ENCODE measurements at places on chromosomes 5 and 9.

DNA sequence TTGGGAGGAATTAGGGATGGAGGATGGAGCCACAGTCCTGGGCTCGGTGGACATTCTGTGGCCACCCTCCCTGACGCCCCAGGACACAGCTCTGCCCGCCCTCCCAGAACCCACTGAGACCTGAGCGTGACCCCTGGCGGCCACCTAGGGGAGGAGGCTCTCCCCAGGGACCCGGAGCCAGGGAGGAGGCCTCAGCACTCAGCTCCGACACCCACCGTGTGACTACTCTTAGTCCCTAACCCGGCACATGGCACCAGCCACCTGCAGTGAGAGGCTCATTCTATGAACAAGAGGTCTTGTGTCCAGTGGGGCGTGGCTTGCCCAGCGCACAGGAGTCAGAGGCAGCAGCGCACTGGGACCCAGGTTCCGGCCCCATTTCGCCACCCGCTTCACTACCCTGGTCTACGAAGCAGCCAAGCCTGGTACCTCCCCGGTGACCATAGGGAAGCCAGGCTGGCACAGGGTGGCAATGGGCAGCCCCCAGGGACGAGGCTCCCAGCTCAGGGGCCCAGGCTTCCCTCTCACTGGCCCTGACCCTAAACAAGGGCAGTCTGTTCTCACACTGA is 10.2 kb downstream of the SARDH start:
- no peak for DNase-seq

DNA sequence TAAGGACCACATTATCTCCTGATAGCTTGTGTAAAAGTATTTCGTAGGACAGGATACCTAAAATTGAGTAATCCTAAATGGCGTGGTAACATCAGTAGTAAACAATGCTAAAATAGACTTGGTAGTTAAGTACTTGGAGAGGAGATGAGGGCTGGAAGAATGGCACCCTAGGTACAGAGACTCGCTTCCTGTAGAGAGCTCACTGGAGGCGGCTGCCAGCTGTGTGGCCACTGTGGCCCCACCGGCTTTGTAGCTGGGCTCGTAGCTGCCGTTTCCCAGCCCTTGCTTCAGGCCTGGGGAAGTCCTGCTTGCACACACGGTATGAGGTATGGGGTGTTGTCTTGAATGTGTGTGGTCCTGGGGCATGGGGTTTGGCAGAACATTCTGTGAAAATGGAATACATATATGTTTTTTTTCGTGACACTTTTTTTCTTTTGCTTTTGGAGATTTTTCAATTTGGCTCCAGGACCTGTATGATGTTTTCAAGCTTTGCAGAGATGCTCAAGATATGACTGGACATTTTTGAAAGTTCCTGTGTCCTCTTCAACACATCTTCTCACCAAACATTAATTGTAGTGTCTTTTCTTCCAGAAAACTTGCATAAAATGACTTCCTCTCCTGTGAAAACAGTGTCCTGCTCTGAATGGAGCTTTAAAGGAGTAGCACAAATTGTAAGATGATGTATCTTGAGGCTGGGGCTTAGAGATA is 58.0 kb downstream of the RCL1 start:
- no peak for DNase-seq

DNA sequence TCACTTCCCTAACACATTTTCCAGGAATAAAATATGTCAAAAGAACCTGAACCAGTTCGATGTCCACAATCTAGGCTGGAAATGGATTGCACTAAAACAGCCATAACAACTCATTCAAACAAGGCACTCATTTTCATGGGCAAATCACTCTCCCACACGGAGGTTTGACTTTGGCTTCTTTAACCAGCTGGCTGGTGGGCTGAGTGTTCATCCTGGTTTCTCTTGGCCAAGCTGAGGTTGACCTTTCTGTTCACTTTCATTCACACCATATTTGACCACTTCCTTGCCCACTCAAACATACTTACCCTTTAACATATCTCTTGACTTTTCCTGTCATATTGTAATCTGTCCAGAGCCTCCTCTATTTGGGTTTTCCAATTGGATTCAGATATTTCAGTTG is 5.4 kb downstream of the IL7R start:
- no peak for DNase-seq

DNA sequence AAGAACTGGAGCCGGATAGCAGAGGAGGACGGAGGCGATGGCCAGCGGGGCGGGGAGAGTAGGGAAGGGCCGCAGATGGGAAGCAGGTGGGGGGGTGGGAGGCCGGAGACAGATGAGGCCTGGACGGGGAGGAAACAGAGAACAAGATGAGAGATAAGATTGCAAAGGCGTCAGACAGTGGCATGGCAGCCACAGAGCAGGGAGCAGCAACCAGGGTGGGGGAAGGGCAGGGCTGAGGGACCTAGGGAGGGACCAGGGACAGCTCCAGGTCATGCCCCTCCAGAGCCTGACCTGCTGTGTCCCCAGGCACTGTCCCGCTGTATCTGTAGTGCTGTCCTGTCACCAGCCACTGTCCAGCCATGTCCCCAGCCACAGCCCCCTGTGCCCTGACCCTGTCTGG is 49.6 kb upstream of the LMX1B start:
- DNase-seq: no peak

GRCh38 chr9:34580358-34580757 is 9.2 kb downstream of the CNTFR start:
- DNase-seq: no peak

DNA sequence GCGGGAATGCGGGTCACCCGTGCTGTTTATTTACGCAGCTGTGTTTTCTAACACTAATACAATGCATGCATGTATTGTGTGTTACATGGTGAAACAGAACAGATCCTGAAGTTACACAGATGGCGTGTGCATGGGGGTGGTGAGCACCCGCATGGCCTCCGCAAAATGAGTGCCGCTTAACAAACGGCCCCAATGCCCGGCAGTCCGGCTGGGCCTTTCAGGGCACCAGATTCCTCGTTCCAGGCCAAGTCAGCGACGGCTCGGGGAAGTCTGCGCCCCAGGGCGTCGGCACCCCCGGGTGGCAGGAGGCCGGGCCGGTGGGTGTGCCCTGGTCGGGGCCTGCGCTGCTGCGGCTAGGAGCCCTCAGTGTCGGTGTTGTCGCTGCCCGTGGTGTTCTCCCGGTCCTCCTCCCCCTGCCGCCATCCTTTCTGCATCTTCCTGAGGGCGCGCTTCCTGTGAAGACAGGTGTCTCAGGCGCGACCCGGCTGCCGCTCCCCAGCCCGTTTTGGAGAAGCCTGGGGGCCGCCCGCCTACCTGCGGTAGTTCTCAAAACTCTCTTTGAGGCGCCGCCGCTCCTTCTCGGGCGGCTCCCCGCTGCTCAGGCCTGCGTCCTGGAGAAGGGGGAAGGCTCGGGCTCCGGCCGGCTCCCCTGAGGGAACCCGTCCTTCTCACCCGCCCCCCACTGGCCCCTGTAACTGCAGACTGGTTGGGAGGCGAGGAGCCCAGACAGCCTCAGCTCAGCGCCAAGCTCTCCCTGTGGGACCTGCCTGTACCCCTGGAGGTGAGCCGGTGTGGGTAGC is 605 bp upstream of the DNLZ start:
- DNase-seq: no peak

DNA sequence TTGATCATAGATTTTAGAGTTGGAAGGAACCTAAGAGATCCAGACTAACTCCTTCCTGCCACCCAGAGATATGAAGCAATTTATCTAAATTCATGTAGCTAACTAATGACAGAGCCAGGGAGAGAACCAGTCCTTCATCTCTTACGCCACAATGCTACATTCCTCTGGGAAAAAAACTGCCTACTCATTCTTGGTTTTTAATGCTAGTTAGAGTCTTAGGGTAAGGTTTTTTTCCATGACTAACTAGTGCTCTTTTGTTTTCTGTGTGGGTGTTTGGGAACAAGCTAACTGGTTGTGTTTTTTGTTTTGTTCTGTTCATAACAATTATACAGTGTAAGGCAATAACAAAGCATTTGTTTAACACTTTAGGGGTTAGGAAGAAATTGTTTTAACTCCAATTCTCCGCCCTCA is 52.4 kb downstream of the SLC44A1 start:
- no peak for DNase-seq

DNA sequence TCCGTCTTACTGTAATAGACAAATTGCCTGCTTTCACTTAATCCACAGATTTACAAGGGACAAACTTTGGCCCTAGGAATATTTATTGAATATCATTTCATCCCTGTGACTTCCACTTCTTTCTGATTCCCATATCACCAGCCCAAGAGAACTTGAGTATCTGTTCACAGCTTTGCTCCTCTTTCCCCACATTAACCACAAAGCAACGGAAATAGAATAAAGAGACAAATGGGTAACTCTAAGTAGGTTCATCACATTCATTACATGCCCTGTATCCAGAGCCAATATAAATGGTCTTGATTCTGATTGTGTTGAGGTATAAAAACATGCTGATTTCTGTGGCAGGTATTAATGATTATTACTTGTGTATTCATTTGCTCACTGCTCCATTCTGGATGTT is 41.9 kb downstream of the TMEM252 start:
- no peak for DNase-seq

DNA sequence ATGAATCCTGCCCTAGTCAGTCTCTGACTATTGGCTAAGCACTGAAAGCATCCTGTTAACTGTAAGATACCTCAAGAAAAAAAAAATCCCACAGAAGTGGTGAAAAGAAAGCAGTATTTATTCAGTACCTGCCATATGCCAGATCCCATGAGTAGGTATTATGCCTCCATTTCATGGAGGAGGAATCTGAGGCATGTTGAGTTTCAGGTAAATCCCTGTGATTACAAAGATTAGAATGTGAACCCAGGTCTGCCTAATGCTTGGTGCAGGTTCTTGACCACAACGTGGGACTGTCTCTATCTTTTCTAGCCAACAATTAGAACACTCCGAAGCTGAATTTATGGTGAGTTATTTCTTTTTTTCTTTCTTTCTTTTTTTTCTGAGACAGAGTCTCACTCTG is 30.9 kb downstream of the SH3RF2 start:
- no peak for DNase-seq

DNA sequence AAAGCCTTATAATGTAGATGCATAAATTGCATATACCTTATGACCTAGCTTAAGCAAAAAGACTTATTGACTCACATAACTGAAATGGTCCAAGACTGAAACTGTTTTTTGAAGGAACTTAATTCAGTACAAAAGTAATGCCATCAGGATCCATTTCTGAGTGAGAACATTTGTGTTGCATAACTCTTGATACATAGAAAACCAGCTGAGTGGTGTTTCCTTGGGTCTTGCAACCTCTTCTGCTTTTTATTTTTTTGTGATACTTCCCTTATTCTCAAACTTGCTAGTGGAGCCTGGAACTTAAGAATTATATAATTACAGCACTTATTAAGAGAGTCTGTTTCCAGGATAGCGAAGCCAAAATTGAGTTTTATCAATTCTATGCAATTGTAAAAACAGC is 272.0 kb downstream of the MAN2A1 start:
- no peak for DNase-seq

DNA sequence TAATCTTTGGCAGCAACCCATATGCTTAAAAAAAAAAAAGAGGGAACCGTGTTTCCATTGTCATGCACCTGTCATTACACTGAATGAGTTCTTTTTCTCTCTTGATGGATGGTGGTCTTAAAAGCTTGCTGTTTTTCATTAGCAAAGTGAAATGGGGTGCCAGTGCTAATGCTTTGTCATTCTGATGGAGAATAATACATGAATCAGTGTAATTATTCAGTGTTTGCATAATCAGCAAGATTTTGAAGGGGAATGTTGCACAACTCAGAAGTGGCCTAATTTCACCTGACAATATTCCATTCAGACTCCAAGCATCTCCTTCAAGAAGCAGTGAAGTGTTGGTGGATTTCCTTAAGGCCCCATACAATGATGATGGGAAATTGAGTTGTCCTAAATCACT is 38.1 kb downstream of the MAP1B start:
- DNase-seq: no peak

DNA sequence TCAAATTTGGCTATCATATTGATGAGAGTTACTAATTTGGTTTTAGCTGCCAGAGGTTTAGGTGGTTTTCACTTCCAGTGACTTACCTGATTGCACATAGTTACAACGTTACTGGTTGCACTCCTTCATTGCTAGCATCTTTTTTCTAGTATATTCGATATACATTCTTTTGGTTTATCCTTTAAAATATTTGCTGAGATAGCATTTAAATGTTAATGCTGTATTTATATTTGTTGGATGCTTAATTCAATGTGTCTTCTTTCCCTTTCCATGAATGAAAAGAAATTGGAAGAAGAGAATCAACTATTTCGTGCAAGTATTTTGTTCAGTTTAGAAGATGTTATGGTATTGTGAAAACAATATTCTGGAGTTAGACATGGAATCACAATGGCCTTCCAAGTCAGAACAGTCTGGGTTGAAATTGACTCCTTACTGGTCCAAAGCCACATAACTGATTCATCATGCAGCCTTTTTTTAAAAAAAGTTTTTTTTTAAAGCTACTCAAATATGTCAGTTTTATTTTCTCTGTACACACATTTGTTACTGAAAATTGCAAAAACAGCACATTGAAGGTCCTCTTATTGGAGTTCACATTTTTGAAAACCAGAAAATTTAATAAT is 2.2 kb downstream of the SPIN1 start:
- no peak for DNase-seq

DNA sequence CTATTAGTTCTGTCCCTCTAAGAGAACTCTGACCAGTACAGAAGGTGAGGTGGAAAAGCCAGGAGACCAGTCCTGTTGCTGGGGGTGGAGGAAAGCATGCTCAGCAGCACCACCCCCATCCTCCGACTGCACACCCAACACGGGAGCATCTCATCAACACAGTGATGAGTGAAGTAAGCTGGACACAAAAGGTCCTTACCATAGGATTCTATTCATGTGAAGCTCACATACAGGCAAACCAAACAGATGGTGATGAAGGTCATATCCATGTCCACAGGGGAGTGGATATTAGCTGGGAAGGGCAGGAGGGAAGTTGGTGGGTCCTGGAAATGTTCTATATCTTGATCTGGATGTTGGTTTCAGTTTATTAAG is 14.8 kb upstream of the MARCHF6 start:
- DNase-seq: no peak

DNA sequence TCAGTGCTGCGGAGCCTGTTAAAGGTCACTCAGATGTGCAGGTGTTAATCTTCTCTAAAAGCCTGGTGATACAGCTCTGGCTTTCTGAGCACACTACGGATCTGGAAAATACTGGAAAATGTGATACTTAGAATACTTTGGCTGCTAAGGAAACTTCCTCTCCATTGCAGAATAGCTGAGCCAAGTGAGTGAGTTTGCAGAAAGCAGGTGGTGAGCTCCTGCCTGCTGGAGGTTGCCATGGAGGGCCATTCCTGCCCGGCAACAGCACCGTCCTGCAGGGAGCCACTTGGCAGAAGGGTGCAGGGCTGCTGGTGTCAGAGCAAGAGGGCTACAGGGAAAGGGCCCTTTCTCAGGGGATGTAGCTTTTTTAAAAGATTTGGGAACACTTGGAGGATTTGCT is 40.7 kb downstream of the SECISBP2 start:
- no peak for DNase-seq

GRCh38 chr5:104189909-104190308 is 627.3 kb upstream of the NUDT12 start:
- no peak for DNase-seq
